ENCODE measurements at places on chromosomes 2 and 18.
A peak's percentile ranks its signal among the peaks of the same experiment; 100 is the strongest.

DNA sequence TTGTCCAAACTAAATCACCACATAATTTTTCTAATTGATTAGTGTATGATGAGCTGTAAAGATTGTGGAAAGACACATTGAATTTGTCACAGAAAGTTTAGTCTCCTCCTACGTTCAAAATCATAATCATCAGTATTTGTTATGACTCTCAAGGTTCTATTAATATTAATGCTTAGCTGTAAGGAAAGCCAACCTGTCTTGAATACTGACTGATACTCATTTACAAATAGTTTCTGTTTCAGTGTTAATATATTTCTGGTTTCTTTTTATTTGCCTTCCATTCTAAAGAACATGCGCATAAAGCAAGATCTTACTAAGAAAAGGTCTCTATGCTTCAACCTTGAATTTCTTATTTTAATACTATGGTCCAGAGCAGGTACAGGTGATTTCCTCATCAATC lies 55.1 kb downstream of the CPS1 start:
- DNase-seq: no peak

DNA sequence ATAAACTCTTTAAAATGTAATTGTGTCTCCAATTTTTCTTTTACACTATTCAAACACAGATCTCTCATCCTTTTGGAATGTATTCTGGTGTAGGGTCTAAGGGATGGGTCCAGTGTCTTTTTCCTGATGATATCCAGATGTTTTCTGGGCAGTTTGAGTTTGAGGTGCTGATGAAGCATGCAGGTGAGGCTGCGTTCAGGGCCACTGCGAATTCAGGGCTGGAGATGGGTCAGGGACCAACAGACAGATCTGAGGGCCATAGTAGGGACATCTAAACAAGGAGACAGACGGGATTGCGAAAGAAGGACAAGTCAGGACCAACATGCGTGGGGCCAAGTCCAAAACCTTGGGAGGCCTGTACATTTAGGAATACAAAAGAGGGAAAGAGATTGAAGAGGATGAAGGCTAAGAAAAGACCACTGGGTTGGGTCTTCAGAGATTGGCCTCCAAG lies 70.2 kb downstream of the ACAA2 start:
- DNase-seq: no peak

GRCh38 chr2:101501443-101501842 lies 26.5 kb upstream of the RFX8 start:
- peak; percentile 33 for DNase-seq

DNA sequence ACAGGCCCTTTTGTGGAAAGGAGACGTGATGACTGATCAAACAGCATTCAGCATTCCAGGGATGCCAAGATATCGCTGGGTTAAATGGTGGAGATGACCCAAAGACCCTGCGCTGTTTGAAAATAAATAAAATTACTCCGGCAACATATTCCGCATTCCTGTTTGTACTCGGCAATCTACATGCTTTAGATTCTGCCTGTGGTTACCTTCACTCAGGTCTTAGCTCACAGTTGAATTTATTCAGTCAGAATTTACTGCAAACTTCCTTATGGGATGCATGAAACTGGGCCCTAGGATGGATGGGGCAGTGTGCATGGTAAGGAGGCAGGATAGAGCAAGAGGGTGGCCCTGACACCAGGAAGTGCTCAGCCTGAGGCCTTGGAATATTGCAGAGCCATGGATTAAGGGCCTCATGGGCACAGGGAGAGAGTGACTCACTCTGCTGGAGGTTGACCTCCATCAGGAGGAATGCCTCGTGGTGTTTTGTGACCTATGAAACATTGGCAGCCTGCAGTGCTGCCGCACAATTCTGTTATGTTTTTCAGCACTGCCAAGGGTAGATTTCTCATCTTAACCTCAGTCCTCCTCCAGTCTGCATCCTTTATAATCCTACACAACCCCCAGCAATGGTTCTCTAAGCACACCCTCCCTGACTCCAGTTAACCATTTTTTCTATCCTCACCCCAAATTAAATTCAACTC lies 321.4 kb downstream of the IRS1 start:
- no peak for DNase-seq

GRCh38 chr2:208360259-208361076 lies 46.1 kb upstream of the PTH2R start:
- DNase-seq: no peak

All from NCI-H526 (cell line).